ENCODE measurements at places on chromosomes 2 and 18.

DNA sequence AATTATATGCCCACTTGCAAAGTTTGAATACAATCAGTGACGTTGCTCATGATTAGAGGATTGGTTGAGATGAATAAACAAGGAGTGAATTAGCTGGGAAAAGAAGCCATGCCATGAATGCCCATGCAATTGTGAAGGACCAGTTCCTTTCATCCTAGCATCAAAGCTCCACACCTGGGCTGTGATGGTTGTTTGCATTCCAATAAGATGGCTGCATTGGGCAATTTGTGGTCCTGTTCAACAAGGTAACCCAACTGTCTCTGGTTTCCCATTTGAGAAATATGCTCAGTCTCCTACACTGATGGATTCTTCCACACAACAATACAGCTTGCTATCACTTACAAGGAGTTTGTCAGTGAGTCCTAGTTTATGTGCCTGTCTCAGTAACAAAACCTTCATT lies 550.2 kb downstream of the STK39 start:
- DNase-seq: no peak

GRCh38 chr18:44945888-44946401 lies 265.3 kb downstream of the SETBP1 start:
- no peak for DNase-seq

GRCh38 chr2:47490406-47490805 lies 87.5 kb downstream of the MSH2 start:
- DNase-seq: no peak

- DNase-seq: no peak
These were observed 1.4 kb downstream of the APLF start for GRCh38 chr2:68468801-68469200.

- no peak for DNase-seq
These were observed 115.8 kb downstream of the C2orf74 start for GRCh38 chr2:61277756-61278155.

DNA sequence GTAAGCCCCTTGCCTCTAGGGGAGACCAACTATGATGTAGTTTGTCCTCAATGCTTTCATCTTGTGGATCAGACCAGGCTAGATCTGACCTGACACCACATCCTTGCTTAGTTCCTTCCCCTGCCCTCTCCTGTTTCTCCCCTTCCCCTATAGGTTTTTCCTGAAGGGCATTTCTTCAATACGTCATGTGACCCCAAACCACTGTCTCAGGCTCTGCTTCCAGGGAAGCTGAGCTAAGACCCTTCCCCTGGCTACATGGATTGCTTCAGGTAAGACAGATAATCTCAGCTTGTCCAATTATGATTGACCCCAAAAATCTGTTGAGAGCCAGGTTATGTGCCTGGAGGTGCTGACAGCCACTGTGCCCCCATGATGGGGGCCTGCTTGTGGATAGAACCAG lies 22.6 kb upstream of the TTL start:
- no peak for DNase-seq

DNA sequence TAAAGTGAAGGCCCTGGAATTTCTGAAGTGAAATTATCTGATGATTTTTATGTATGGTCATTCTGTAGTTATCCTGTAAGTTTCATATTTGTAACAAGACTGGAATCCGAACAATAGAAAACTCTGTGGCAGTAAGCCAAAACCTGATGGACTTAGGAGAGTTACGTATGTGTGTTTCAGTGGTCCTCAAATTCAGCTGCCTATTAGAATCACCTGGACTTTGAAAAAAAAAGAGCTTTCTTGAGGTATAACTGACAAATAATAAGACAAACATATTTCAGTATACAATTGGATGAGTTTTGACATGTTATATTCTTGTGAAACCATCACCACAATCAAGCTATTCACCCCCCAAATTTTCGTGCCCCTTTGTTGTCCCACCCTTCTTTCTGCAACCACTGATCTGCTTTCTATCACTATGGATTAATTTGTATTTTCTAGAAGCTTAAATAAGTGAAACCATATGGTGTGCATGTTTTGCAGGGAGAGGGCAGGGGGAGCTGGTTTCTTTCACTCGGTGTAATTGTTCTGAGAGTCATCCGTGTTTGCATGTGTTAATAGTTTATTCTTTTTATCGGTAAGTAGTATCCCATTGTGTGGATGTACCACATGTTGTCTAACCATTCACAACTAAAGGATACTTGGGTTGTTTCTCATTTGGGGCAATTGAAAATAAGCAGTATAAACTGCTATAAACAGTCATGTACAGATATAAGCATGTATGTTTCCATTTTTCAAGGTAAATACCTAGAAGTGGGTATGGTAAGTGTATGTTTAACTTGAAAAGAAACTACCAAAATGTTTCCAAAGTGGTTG lies 50.2 kb upstream of the EML4 start:
- DNase-seq: no peak

DNA sequence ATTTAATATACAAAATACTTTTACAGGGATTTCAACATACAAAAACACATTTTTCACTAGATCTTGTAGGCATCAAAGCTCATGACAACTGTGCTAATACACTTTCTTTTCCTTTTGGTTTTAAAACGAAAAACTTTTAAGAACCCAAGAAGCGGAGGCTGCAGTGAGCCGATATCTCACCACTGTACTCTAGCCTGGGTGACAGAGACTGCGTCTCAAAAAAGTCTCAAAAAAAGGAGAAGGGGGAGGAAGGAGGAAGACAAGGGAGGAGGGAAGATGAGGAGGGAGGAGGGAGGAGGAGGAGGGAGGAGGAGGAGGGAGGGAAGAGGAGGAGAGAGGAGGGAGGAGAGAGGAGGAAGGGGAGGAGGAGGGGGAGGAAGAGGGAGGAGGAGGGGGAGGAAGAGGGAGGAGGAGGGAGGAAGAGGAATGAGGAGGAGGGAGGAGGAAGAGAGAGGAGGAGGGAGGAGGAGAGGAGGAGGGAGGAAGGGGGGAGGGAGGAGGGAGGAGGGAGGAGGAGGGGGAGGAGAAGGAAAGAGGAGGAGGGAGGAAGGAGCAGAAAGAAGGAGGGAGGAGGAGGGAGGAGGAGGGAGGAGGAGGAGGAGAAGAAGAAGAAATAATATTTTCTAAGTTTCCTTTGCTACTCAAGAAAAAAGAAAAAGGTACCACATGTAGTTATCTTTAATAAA lies 13.8 kb downstream of the ROCK2 start:
- peak; percentile 36 for DNase-seq

GRCh38 chr18:79611040-79611681 lies 68.4 kb upstream of the CTDP1 start:
- DNase-seq: peak; percentile 45

- no peak for DNase-seq
These were observed 189.9 kb downstream of the CD226 start for GRCh38 chr18:69757733-69758132.

DNA sequence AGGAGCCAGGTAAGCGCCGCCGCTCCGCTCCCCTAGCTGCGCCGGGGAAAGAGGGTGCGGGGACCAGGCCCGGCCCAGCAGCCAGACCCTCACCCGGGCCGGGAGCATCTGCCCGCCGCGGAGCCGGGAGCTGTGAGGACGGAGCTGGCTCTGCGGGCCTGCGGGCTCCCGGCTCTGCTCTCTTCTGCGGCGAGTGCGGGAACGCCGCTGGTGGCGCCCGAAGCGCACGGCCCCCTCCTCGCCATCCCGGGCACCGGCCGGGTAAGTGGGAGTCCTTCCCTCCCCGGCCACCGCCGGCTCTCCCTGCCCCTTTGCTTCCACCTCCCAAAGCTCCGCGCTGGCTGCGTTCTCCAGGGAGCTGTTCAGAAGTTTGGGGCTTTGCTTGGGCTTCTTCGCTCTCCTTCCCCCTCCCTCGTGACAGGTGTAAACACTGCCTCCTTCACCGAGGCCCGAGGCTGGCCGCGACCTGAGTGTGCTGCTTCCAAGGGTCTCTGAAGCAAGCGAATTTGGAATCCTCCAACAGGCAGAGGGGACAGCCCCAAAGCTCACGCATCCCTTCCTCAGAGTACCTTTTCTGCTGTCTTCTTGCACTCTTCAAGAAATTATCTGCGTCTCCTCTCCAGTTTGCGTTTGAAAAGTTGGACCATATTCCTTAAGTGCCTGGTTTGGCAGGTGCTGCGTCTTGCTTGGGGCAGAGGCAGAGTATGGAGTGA lies 632 bp downstream of the AFTPH start:
- peak; percentile 29 for DNase-seq

DNA sequence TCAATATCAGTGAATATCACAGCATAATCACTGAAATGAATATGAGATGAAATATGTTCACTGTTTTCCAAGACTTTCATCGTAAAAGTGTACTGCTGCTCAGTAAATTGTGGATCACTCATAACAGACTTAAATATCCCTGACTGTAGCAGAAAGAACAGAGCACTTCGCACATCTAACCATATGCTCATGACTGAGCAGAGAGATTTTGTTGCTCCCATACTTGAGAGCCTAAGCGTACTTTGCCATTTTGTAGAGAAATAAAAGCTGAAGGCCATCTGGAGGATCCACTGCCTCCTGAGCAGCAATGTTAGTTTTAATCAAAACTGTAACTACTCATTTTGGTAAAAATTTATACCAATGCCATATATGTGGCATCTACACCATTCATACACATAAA lies 243.5 kb downstream of the STK39 start:
- DNase-seq: no peak

- DNase-seq: no peak
These were observed 5.0 kb downstream of the RAB6C start for GRCh38 chr2:129984426-129984825.

GRCh38 chr2:134397146-134397896 lies 143.4 kb downstream of the MGAT5 start:
- no peak for DNase-seq
